ENCODE measurements at places on chromosomes 6 and 20.
A peak's percentile ranks its signal among the peaks of the same experiment; 100 is the strongest.

- no peak for DNase-seq
These were observed 68.6 kb upstream of the PRSS16 start for GRCh38 chr6:27178860-27179259.

DNA sequence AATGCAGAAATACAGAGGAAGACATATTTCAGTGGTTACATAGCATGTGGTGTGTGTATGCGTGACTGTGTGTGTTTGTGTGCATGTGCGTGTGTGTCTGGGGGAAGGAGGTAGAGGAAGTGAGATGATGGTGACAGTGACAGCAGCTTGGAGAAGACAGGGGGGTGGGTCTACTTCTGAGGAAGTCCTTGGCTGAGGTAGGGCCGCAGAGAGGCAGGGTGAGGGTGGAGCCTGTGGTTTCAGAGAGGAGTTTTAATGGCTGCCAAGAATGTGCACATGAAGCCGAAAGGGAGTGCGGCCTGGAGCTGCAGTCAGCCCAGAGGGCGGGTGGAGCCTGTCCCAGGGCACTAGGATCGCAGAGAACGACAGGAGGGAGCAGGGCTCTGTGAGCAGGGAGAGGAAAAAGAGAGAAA, 22.7 kb upstream of the RNF24 start:
- peak; percentile 86 for DNase-seq

DNA sequence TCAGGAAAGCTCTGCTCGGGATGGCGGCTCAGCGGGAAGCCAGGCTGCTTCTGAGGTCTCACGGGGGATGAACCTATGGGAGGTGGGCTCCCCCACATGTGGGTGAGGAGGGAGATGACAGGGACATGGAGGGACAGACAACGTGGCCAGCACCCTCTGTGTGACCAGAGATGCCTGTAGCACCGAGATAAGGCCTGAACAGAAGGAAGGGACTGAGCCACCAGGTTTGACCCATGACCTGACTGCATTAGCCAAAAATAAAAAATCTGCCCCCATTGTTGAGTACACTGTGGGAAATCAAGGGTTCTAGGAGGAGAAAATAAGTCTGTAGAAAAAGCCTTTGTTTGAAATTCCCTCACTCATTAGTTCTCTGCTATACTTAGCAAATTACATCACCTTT, 105.7 kb downstream of the RNASET2 start:
- no peak for DNase-seq

DNA sequence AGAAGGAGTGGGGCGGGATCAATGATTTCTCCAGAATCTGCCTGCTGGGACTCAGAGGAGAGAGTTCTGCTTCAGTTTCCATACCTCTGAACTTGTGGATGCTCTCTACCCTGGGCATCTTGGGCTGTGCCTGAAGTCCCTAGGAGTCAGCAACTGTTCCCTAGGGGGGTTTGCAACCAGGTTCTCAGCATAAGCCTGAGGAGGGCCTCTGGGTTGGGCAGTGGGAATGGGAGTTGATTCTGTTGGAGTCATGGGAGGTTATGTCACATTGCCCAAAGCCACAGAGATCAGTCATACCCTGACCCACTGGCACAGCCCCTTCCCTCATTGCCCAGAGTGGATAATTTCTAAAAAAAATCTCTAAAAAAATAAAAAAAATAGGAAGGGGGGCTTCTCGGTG, 47.4 kb downstream of the MOCS1 start:
- DNase-seq: no peak

DNA sequence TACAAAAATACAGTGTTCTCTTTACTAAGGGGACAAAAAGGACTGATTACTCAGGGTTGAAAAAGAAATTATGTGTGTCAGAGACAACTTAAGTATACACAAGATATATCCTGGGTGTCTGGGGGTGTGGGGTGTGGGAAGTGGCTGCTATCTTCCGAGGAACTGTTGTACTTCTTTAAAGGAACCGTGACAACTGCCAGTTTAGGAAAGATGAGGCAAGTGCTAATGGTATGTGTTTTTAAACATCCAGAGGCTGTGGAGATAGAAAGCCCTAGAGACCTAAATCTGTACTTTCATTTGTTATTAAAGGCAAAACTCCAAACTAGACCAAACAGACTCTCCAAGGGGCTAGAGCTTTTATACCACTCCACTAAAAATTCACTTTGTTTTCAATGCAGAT, 95.6 kb downstream of the SNAP25 start:
- DNase-seq: peak; percentile 74

GRCh38 chr20:44166477-44166876, 20.5 kb downstream of the JPH2 start:
- peak; percentile 65 for DNase-seq

GRCh38 chr6:3748208-3749066, 3.1 kb downstream of the PXDC1 start:
- DNase-seq: peak; percentile 68

- DNase-seq: no peak
These were observed 10.5 kb downstream of the SOX4 start for GRCh38 chr6:21604081-21604480.

- DNase-seq: no peak
These were observed 368.9 kb downstream of the PKHD1 start for GRCh38 chr6:51718533-51718932.

DNA sequence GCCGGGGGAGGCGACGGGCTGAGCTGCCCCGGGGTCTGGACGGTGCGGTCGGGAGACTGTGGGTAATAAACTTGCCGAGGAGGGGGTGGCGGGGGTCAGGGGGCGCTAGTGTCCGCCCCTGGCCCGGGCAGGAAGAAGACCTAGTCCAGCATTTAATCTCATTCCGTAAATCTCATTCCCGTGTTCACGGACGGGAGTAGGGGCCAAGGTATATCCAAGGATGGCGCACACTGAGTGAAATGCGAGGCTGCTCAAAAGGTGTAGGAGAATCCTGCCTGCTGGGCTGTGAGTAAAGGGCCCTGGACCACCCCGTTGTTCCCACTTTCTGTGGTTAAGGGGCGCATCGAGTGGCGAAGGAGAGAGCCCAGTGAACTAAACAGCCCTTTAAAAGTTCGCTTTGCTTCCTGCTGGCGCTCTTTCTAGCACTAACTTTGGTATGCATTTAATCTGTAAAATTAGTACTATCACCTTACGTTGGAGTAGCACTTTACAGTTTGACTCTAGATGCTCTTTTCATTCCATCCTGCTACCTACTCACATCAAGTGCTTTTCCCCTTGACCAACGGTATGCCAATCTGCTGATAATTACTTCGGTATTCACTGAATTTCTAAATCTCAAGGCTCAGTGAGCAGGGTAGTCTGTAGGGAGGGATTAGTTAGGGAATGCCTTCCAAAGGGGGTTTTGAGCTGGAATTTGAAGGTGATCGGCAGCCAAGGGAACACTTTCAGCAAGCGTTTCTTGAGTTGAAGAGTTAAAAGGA, 730 bp downstream of the PARD6B start:
- no peak for DNase-seq

GRCh38 chr6:165910184-165910966, 247.3 kb upstream of the PDE10A start:
- DNase-seq: no peak

DNA sequence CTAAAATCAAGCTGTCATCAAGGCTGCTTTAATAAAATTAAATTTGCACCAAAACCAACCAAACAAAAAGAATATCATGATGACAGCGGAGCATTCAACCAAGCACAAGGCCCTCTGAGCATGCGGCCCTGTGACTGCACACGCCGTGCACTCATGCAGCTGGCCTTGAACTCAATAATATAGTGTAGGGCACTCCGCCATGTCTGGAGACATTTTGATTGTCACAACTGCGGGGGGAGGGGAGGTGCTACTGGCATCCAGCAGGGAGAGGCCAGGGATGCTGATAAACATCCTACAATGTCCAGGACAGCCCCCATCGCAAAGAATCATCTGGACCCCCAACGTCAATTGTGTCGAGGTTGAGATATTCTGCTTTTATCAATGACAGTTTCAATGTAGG, 9.7 kb downstream of the MOCS3 start:
- no peak for DNase-seq

DNA sequence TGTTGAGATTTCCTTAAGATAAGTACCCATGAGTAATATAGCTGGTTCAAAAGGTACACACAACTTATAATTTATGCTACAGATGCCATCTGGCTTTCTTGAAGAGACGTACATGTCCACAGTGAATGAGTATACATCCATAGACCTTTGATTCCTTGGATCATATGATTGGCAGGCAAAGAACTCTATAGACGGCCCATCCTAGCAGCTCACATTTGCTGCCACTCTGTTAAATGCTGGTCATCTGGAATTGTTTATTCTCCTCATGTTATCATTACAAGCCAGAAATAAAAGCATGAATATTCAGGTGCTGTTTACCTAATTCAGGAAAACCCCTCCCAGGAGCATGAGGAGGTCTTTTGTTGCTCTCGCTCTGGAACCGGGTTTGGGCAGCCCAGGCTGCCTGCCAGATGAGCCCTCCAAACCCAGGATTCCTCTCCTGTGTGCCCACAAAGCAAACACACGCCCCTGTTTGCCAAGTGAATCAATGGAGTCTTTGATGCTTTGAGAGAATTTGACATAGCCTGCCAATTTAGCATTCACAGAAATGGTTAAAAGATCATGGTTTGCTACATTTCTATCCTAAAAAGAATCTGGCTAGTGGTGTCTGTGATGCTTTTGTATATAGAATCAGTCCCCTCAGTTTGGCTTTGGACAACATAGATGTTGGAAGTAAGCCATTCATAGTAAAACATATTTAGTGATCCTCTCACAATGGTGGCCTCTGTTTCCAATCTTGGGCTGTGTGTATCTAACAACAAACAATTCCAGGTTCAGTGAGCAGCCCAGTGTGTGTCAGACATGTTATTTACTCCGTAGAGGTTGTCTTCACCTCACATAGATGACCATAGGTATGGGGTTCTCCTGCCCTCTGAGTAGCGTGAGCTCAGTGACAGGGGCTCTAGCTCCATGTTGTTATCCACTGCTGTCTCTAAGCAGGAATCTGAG, 17.5 kb upstream of the PLCG1 start:
- no peak for DNase-seq

- peak; percentile 67 for DNase-seq
These were observed 150.5 kb upstream of the PRSS16 start for GRCh38 chr6:27096834-27097511.

GRCh38 chr6:13375360-13375878, 47.1 kb upstream of the TBC1D7 start:
- no peak for DNase-seq

GRCh38 chr20:43893930-43894329, 20.7 kb upstream of the TOX2 start:
- DNase-seq: peak; percentile 22

Data from astrocyte (in vitro differentiated cells and primary cell).